ENCODE measurements at places on chromosomes 11 and 22. TPM values are rescaled to one million over a fixed set of nuclear protein-coding genes. Genes with fewer than 3 reads are reported as not detected.

DNA sequence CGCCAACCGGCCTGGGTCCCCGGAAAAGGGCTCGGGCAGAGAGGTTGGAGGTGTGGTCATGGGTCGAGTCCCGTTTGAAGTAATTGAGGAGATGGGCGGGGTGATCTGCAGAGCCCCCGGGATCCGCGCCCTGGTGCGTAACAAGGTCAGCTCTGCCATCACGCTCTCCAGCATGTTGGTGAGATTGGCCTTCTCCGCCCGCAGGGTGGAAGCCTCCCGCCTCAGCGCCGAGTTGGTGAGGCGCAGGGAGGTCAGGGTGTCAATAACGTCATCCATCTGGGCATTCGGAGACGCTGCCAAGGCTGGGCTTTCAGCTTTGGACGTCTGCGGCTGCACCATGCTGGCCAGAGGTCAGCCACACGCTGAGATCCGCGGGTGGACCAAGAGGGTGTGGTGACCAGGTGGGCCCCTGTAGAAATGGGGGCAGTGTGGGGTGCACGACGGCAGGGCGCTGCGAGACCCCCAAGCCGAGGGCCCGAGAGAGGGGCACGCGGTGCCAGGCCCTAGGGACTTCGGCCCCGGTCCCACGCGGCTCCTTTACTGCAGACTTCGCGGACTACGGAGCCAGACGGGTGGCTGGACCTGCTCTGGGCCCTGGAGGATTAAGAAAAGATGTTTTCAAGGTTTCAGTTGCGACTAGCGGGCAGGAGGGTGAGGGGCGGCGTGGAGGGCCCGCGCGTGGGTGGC is 672 bp downstream of the RTL6 start:
- peak overlapping the region; percentile 83 for H3K4me3 ChIP-seq
- H3K27me3 ChIP-seq: no peaks in the 10 kb centered on the region
- H3K27ac ChIP-seq: peak overlapping the region; percentile 95

DNA sequence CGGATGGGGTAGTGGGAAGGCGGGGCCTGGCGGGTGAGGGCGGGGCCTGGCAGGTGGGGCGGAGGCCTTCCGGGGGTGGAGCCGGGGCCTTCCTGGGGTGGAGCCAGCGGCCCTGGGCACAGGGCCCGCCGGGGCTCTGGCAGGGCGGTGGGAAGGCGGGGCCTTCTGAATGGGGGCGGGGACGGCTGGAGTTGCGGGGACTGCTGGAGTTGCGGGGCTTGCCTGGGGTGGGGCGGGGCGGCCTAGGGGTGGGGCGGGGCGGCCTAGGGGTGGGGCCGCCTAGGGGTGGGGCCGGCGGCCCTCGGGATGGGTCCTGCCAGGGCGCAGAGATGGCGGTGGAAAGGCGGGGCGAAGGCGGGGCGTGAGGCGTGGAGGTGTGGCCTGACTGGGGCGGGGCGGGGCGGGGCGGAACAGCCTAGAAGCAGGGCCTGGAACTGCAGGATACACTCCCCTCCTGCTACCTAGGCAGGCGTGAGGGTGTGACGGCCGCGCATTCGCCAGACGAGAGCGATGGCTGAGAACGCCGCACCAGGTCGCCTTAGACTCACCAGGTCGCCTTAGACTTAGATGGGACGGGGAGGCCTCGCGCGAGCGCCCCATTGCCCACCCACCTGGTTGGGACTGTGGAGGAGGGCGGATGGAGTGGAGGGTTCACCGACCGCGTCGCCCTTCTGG is 19.3 kb downstream of the RRP7A start:
- peak overlapping the region; percentile 81 for H3K4me3 ChIP-seq
- no peaks in the 10 kb centered on the region for H3K36me3 ChIP-seq
- no peaks in the 10 kb centered on the region for H3K27me3 ChIP-seq
- H3K27ac ChIP-seq: peak overlapping the region; percentile 53

TRPM5 gene
- 0.69 TPM for total RNA-seq

ZNF215 gene
- total RNA-seq: 0.18 TPM

Measured in naive thymus-derived CD8-positive, alpha-beta T cell (primary cell).